Glomerular endothelial cell (primary cell): ENCODE measurements at places on chromosomes 6 and 20. TPM values are rescaled to one million over a fixed set of nuclear protein-coding genes. Genes with fewer than 3 reads are reported as not detected.

The RIPOR3 gene
- total RNA-seq, result 0.41 TPM in 1 of 2 replicates, not detected in the other

The IRF4 gene
- total RNA-seq, result not detected in 2 replicates

The AFG1L gene
- 1.5 and 3.7 TPM in 2 replicates for total RNA-seq

The MUCL3 gene
- total RNA-seq, result not detected in 2 replicates

The CDSN gene
- total RNA-seq, result not detected in 2 replicates

The PPP1R14C gene
- 1.6 and 3.0 TPM in 2 replicates for total RNA-seq

The TSPO2 gene
- not detected in 2 replicates for total RNA-seq

The KIAA1755 gene
- total RNA-seq, result 0.97 and 6.0 TPM in 2 replicates

The KIF13A gene
- 57.5 and 59.7 TPM in 2 replicates for total RNA-seq

The TEAD3 gene
- 1.8 and 4.8 TPM in 2 replicates for total RNA-seq

The C6orf58 gene
- not detected in 2 replicates for total RNA-seq

The SAPCD1 gene
- 3.3 and 3.9 TPM in 2 replicates for total RNA-seq

The GSTA3 gene
- total RNA-seq, result not detected in 2 replicates

The HTR1E gene
- total RNA-seq, result not detected in 2 replicates

The SCUBE3 gene
- total RNA-seq, result 0.73 and 2.3 TPM in 2 replicates

The RFX6 gene
- total RNA-seq, result not detected in 2 replicates

The VSX1 gene
- total RNA-seq, result not detected in 2 replicates

The MATN4 gene
- not detected in 2 replicates for total RNA-seq

The GRIK2 gene
- 0.39 and 5.7 TPM in 2 replicates for total RNA-seq

The SLC17A2 gene
- not detected in 2 replicates for total RNA-seq
